ENCODE measurements at places on chromosomes 5 and 9. TPM values are rescaled to one million over a fixed set of nuclear protein-coding genes. Genes with fewer than 3 reads are reported as not detected.

DNA sequence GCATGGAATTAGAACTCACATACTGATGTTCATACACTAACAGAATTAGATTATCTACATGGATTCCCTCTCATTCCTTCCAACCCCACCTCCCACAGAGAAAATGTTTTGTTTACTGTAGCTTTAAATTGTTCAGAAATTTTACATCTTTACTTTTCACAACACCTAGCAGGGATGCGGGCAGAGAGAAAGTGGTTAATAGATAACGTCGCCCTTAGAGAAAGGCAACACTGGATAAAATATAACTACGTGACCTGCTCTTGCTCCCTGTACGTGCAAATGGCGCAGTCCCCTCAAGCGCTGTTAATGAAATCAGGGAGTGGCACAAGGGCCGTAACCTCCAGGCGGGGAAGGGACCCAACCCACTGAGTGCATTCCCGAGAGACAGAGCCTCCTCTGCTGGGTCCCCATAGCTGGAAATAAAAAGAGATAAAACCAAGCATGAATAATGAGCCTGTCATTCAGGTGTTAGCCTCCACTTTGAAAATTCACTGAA is 125.3 kb upstream of the DAPK1 start:
- DNase-seq = peak; percentile 96

GRCh38 chr9:37999588-38000189 is 69.3 kb downstream of the SHB start:
- DNase-seq = peak; percentile 77

DNA sequence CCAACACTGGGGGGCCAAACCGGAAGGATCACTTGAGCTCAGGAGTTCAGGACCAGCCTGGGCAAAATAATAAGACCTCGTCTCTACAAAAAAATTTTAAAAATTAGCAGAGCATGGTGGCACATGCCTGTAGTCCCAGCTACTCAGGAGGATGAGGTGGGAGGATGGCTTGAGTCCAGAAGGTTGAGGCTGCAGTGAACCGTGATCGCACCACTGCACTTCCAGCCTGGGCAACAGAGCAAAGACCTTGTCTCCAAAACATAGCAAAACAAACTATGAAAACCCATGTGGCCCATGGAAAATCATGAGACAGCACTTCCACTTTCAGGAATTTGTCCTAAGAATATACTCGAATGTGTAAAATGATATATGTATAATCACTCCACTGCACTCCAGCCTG is 6.1 kb downstream of the SETX start:
- DNase-seq = peak; percentile 78

- no peak for DNase-seq
Measured at GRCh38 chr9:93902051-93902779, 52.9 kb downstream of the BARX1 start.

QRFP gene
- total RNA-seq = not detected

GRCh38 chr5:59246145-59246869 is 647.2 kb downstream of the PDE4D start:
- no peak for DNase-seq

DNA sequence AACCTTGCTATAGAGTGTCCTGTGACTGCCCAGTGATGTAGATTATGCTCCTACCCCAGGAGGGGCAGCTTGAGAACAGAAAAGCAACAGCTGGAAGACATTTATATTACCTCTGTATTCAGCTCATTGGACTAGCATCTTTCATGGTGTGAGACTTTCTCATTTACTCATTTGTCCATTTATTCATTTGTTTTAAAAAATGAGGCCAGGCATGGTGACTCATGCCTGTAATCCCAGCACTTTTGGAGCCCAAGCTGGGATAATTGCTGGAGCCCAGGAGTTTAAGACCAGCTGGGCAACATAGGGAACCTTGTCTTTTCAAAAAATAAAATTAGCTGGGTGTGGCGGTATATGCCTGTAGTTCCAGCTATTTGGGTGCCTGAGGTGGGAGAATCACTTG is 130.0 kb upstream of the LHFPL2 start:
- DNase-seq = peak; percentile 18

DNA sequence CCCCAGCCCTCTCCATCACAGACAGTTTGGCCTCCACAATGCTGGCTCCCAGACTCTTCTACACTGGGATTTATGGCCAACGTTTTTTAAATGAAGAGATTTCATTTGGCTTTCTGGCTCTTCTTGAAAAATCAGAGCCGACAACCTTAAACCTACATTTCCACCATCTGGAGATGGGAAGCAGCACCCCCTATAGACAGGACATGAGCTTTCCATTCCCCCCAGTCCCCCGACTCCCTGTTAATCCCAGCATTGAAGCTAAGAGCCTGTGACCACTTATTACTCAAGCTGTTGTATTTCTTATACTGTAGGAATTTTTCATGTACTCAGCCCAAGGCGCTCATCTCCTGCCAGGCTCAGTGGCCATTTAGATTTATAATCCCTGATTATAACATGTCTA is 34.0 kb upstream of the AFAP1L1 start:
- no peak for DNase-seq

DNA sequence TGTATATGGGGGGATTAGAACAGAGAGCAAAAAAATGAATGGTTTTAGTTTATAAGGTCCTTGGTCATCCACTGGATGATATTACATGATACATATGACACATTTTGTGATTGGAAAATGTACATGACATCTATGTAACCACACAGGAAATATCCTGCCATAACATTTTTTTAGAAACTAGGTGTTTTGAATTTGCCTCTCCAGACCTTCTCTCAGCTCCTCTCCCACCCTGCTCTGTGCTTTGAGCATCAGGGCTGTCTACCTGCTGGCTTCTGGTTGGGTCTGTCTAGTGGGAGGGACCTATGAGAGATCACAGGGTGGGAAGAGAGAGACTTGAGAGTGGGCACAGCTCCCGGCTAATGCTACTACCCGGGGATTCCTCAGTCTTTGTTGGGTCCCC is 24.4 kb downstream of the AKNA start:
- no peak for DNase-seq

DNA sequence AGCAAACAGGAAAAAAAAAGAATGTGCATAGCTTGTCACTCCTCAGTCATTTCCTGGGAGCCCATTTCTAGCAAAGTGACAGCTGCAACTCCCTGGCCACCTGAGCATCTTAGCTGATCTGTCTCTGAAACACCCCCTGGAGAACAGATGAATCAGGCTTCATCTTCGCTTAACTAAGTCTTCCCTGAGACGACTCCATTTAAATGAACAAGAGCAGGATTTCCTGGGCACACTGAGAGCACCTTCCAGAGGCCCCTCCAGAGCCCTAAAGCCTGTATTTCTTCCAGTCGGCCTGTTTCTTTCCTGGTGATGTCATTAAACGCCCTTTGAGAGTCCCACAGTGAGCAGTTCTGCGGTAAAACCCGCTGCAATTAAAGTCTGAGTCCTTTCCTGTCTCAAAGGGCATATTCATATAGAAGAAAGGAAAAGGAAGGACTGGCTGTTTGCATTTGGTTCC is 13.9 kb downstream of the TGFBI start:
- DNase-seq = peak; percentile 27

GRCh38 chr5:126540631-126541030 is 54.4 kb downstream of the ALDH7A1 start:
- DNase-seq = no peak

GRCh38 chr5:168023191-168023590 is 268.3 kb upstream of the WWC1 start:
- no peak for DNase-seq

DNA sequence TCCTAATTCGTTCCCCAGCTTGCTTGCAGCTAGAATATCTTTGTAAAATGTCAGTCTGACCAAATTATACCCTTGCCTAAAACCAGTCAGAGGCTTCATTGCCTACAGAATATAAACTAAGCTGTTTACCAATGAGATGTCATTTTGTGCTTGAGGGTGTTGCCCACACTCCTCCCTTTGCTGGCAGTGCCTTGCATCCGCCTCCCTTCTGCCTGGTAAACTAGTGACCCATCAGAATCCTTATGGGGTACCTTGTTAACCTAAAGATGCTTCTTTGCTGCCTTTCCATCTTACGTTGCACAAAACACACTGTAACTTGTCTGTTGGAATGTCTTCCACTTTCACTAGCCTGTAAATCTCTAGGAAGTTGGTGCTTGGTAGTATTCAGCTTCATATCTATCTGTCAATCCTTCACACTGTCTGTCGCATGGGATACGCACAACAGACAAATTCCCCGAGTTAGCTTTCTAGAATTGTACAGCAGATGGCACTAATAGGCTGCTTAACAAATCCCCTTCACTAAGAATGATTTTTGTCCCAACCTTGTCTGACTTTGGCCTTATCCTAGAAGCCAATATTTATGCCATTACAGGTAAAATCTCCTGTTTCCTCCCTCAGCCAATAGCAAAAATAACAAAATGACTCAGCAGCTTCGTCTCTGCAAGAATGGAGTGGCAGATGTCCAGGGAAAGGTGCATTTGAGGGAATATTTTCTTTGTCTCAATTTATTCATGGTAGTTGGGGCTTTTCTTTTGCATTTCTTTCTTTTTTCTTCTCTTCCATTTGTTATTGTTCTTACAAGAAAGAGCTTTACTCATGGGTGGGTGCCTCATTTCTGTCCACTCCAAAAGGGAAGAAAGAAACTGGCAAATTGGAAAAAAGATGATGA is 3.0 kb downstream of the NUDT2 start:
- peak; percentile 71 for DNase-seq

Measured in renal cortical epithelial cell (primary cell).